ENCODE measurements at places on chromosomes 1 and 21.

DNA sequence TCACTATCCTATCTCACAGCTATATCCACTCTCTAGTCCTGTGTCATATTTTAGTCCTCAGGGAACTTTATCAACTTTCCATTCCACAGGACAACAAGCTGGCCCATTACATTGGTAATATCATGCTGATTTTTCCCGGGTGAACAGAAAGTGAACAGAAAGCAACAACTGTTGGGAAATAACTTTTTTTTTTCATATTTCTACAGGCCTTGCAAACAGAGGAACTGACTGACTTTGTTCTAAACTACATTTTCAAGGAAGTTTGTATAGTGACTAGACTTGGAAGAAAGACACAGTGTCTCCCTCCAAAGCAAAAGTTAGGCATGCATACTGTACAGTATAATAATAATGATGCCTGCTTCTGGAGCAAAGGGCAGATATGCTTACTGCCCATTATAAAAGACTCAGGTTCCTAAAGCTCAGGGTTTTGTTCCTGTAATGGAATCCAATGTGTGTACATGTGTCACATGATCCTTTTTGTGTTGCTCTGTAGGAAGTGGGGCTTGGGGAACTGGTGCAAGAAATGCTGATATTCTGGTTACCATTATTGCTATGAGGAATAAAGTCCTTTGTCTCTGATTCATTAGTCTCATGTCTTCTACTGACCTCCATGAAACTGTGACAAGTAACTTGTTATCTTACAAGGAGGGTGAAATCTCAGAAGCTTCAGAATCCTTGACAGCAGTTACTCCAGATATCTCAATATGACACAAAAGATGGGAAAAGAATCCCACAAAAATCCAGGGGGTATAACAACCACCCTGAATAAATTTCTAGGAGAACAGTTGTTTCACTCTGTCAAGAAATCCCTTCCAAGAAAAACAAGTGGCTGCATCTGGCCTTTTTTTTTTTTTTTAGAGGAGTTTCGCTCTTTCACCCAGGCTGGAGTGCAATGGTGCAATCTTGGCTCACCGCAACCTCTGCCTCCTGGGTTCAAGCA, 17.7 kb upstream of the NTPCR start:
- no peak for DNase-seq

- DNase-seq = no peak
Observed at GRCh38 chr1:178916448-178917174, 45.7 kb upstream of the ANGPTL1 start.

- no peak for DNase-seq
Observed at GRCh38 chr1:58576325-58576726, 726 bp downstream of the TACSTD2 start.

- DNase-seq = no peak
Observed at GRCh38 chr1:161175771-161176453, 1.4 kb downstream of the B4GALT3 start.

- no peak for DNase-seq
Observed at GRCh38 chr1:235834620-235835019, 32.1 kb downstream of the LYST start.

- no peak for DNase-seq
Observed at GRCh38 chr1:244050835-244051444, at the start of gene ZBTB18. ZBTB18 (plus strand) TSS chr1:244051283; CDS start chr1:244051432, 149 bp downstream.

DNA sequence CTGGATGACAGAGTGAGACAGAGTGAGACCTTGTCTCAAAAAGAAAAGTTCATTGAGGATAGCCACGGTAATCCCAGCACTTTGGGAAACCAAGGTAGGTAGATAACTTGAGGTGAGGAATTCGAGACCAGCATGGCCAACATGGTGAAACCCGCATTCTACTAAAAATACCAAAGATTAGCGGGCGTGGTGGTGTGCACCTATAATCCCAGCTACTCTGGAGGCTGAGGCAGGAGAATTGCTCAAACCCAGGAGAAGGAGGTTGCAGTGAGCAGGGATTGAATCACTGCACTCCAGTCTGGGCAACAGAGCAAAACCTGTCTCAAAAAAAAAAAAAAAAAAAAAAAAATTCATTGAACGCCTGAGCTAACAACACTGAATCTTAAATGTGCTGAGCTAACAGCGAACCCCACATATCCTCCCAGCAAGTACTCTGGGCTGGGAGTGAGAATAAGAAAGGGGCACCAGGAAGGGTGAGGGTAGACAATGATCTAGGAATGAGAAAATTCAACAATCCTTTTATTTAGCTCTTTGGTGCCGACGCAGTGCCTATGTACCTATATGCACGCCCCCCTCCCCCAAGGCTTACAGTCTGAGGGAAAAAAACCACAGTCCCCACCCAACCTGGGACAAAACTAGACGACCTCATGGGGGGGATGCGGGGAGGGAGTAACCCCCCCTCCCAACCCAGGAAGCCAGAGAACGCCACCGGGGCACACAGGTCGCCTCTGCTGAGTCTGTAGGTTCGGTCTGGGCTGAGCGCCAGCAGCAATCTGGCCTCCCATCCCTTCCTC, 1.4 kb upstream of the CACNA1S start:
- no peak for DNase-seq

DNA sequence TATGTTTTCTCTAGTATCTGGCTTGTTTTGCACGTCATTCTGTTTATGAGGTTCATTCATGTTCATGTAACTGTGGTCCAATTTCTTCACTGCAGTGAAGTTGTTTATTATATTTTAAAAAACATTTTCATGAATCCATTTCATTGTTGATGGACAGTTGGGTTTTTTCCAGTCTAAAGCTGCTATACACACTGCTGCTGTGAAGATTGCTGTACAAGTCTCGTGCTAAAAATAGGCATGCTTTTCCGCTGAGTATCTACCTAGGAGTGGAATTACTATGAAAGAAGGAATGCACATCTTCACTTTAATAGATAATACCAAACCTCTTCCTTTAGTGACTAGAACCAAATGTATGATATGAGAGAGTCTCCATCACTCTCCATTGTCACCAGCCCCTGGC, 49.0 kb upstream of the ETS2 start:
- no peak for DNase-seq

- no peak for DNase-seq
Observed at GRCh38 chr1:110224240-110224995, 14.3 kb downstream of the KCNC4 start.

- no peak for DNase-seq
Observed at GRCh38 chr1:184888505-184888904, 85.8 kb downstream of the NIBAN1 start.

Data from stimulated activated naive CD4-positive, alpha-beta T cell treated with Interleukin-2 at 50 U/mL for 16 hours (primary cell).